ENCODE measurements at places on chromosomes 2 and 18. TPM values are rescaled to one million over a fixed set of nuclear protein-coding genes. Genes with fewer than 3 reads are reported as not detected.

DNA sequence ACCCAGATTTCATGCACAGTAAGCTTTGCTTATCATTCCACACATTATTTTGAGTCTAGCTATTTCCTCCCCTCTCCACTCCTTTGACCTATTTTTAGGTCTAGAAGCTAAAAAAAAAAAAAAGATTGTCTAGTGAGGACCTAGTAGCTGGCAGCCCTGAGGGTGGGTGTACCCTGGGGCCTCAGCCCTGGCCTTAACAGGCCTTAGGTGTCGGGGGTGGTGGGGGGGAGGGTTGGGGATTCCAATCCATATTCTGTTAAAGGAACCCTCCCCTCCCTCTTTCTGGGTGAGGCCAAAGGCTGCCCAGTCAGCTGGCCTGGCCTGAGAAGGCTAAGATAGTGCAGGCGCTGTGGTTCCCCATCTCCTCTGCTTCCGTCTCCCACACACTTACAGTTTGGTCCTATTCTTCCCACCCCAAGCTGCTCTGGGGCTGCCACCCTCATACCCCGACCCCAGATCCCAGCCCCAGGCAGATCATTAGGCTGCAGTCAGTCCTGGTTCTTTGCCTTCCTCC, 65.5 kb upstream of the HK2 start:
- DNase-seq: no peak

DNA sequence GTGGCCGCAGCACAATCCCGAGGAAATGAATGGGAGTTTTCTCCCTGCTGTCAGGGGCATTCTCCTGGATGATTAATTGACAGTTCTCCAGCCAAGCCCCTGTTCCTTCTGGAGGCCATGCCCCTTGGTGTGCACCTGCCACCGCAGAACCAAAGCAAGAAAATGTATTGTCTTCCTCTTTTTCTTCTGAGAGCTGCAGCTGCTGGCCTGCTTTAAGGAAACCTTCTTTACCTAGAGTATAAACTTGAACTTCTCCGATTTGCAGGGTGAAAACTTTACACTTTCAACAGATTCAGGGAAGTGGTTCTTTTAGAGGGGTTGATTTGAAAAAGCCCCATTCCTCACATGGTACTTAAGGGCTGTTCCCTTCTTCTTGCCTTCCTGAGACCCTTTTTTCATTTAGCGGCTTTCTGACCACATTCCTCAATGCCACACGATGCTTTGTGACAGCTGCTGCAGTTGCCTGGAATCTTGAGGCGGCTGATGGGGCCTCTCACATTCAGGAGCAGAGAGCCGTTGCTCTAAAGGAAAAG, 402.8 kb downstream of the TXNL1 start:
- no peak for DNase-seq

GRCh38 chr18:29488617-29489016, 1311.7 kb upstream of the CDH2 start:
- no peak for DNase-seq

DNA sequence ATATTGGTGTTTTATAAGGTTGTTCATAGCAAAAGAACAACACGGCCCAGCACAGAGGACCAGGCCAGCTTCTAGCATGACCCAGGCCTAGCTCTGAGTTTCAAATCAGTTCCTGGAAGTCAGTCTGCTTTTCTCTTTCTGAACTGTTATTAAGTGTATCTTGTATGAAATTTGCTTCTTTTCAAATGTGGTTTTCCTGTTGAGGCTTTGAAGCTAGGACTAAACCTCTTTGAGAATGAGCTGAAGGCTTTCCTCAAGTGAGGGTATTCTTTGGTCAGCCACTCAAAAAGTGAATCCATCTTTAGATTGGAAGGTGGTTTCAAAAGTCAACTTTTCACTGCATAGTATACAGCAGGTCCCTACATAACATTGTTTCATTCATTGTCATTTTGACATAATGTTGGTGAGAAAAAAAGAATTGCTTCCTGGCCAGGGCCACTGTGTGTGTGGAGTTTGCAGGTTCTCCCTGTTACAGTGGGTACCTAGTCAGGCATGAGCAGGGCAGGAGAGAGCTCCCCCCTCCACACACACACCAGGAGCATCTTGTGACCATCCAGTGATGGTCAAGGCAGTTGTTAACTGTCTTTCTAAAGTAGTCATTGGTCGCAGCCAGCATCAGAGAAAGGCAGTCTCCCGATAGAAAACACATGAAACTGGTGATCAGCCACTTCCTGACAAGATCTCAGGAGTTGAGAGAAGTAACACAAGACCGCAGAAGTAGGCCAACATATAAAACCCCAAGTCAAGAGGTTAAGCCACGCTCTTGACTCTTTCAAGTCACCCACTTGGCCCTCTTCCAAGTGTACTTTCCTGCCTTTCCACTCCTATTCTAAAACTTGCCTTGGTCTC, 6.7 kb upstream of the ACAA2 start:
- DNase-seq: no peak

DNA sequence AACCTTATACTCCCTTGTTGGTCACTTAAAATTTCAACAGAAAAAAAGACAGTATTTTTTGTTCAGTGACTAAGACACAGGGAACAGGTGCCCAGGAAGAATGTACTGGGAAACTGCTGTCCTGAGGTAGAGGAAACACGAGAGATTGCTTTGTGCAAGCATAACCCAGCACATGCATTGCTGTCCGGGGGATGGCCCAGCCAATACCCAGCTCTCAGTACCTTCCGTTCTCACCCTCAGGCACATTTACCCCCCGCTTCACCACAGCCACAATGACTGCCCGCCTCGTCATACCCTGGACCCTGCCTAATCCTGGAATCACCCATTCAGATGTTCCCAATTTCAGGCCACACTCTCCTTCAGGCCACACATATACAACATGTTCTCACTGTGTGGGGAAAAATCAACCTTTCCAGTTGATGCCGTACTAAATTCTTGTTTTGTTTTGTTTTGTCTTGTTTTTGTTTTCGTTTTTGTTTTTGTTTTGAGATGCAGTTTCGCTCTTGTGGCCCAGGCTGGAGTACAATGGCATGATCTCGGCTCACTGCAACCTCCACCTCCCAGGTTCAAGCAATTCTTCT, 140.7 kb downstream of the ESCO1 start:
- no peak for DNase-seq

- no peak for DNase-seq
Measured at GRCh38 chr18:42011053-42011452, 56.0 kb downstream of the PIK3C3 start.

- DNase-seq: no peak
Measured at GRCh38 chr18:23935804-23936203, 78.8 kb upstream of the TTC39C start.

DNA sequence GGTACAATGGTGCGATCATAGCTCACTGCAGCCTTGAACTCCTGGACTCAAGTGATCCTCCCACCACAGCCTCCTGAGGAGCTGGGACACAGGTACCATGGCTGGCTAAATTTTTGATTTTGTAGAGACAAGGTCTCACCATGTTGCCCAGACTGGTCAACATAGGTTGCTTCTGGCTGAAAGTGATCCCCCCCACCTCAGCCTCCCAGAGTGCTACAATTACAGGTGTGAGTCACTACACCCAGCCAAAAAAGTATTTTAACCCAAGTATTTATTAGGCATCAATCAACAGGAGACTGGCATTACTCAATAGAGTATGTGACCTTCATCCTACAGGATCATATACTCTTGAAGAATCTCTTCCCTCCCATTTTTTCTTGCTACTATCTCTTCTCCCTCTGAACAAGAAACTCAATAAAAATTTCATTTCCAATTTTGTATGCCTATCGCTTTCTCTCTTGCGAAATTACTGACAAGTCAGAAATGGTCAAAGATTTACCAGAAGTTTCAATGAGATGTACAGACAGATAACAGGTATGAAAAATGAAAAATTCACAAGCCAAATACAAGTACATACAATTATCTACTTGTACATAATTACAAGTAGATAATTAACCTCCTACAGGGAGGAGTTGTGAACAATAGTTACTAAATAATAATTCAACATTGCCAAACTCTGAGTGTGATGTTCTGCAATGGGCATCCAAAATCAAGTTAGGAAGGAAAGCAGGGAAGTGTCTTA, 34.9 kb upstream of the CCNT2 start:
- DNase-seq: no peak

GRCh38 chr2:62817995-62818713, 112.6 kb downstream of the EHBP1 start:
- no peak for DNase-seq

GRCh38 chr2:241895427-241895711, 25.8 kb downstream of the RTP5 start:
- no peak for DNase-seq

DNA sequence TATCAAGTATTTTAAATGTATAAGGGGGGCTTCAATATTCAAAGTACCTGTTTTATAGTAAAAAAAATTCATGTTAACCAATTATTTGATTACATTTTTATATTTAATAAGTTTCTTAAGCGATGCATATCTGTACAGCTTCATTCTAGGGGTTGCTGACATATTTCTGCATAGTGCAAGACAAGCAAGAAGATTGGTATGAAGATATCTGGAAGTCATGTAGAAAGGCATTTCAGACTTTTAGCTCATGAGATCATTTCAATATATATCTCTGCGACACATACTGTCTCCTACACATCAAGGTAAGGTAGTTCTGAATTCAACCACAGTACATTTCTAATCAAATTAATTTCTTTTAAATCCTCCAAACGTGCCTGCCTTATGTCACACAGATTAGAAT, 73.1 kb downstream of the MEMO1 start:
- DNase-seq: no peak

GRCh38 chr2:171409436-171409971, 24.3 kb downstream of the METTL8 start:
- DNase-seq: no peak

GRCh38 chr2:67667054-67667908, 270.1 kb downstream of the ETAA1 start:
- no peak for DNase-seq

DNA sequence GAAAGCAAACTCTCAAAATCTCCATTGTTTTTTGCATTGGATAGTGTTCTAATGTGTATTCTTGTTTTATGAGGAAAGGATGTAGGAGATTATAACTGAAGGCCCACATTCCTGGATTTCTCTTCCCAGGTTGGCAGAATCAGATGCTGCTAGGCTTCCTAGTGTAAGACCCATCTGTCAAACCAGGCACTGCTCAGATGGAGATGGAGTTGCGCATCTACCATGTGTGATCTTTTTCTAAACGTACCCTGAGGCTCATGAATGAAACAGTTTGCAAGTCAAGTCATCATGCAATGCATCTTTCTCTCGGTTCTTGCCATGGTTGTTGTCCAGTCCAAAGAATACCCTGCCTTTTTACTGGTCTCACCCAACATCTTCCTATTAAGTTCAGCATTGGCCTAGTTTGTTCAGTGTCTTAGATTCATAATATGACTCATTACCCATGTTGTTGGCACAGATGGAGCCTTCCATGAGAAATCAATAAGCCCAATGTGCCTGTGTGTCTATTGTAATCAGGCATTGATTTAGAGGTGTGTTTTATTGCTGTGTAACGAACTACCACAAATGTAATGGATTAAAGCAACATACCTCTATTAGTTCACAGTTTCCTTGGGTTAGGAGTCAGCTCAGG, 127.4 kb downstream of the NYAP2 start:
- DNase-seq: peak; percentile 51

GRCh38 chr18:44803019-44803650, 122.4 kb downstream of the SETBP1 start:
- DNase-seq: peak; percentile 67

DNA sequence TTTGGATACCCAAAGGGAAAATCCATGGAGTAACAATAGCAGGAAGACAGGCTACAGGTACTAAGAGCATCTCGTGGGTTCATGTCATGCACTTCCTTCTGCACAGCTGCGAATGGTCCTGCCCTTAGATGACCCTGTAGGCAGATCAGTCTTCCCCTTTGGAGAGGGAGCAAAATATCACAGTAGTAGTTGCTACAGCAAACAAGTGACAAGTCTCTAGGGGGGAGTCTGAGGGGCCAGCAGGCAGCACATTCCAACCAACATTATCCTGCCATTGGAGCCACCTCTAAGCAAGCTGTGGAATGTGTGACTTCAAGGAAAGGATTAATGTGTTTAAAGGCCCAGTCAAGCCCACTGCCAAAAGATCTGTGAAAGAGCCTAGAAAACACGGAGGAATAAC, 273.2 kb upstream of the PARD3B start:
- DNase-seq: no peak

- no peak for DNase-seq
Measured at GRCh38 chr2:237253046-237253702, 160.8 kb downstream of the COL6A3 start.

DNA sequence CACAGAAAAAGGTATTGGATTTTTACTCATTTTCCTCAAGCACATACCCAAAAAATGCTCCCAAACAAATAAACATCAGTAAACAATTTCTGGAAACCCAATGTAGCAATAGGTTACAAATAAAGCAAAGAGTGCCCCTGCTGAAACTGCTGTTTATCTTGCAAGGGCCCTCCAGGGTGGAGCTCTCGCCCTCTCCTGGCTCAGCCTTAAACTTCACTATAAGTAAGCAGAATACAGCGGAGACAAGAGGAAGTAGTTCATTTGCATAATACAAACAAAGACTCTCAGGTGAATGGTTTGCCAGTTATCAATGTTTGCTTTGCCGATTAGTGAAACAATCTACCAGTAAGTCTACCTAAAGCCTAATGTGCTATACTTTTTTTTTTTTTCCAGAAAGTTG, 437.6 kb downstream of the DLGAP1 start:
- peak; percentile 27 for DNase-seq

DNA sequence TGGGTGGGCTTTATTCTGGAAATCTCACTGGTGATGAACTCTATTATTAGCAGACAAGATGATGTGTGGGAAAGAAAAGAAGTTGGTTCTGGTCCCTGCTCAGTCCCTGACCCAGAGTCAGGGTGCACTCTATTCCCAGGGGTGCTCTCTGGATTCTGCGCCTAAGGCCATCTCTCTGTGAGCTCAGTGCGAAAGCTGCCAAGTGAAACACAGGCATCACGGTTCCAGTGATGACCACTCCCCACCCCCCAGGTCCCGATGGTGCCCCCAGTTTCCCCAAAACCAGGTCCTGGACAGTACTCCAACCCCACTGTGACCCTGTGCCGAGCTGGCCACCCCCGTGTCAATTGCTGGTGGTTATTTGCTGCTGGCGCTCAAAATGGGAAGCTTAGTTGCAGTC, 30.1 kb downstream of the RHOB start:
- DNase-seq: no peak

DNA sequence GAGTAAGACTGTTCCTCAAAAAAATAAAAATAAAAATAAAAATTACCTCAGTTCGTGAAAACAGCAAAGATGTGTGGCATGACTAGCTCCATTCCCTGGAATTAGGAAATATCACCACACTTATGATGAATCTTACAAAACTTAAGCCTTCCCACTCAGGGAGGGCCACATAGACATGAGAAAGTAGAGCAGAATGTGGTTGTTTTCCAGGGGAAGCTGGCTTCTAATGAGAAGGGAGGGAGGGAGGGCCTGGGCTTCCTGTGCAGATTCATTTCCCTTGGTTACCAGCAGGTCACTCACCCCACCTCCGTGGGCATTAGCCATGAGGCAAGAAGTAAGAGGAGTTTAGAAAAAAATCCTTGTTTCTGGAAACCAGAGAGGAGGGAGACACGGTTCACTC, 95.9 kb upstream of the RMDN2 start:
- DNase-seq: no peak

- no peak for DNase-seq
Measured at GRCh38 chr2:112148477-112148876, 10.3 kb downstream of the FBLN7 start.

GRCh38 chr18:75031717-75032317, 177.1 kb downstream of the PTGR3 start:
- DNase-seq: no peak

- no peak for DNase-seq
Measured at GRCh38 chr18:61628085-61628484, 264.7 kb downstream of the RNF152 start.

The ZAP70 gene
- 12.6 TPM for total RNA-seq

The SLC40A1 gene
- 271 TPM for total RNA-seq

The TTC21B gene
- 17.4 TPM for total RNA-seq

The GKN1 gene
- not detected for total RNA-seq

The TTC31 gene
- total RNA-seq: 41.0 TPM

The PCBP1 gene
- total RNA-seq: 358 TPM

The ITGA4 gene
- 12.3 TPM for total RNA-seq

All from mucosa of gallbladder (tissue), 1 donor.